ENCODE measurements at places on chromosomes 3 and 15. TPM values are rescaled to one million over a fixed set of nuclear protein-coding genes. Genes with fewer than 3 reads are reported as not detected.

DNA sequence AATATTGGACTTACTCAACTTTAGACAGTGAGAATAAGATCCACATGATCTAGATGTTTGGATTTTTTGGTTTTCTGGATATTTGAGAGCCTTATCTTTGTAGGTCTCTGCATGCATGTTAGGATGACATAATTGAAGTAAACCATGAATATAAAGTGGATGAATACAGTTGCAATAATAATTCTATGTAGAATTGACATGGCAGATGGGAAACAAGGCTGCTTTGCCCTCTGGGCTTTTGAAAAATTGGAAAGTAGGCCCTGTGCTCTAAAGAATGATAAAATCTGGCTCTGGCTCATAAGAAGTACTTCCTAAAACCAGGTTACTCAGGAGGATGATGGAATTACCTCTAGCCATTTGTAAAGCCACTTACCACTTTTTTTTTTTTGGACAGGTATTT is 86.9 kb downstream of the ZNF609 start:
- H3K27ac ChIP-seq = no peak overlapping the region
- H3K27me3 ChIP-seq = no peaks in the 10 kb centered on the region
- H3K4me1 ChIP-seq = no peaks in the 10 kb centered on the region
- peaks cover 4% of the 10 kb centered on the region for H3K36me3 ChIP-seq

The A4GNT gene
- total RNA-seq = 0.67 TPM

DNA sequence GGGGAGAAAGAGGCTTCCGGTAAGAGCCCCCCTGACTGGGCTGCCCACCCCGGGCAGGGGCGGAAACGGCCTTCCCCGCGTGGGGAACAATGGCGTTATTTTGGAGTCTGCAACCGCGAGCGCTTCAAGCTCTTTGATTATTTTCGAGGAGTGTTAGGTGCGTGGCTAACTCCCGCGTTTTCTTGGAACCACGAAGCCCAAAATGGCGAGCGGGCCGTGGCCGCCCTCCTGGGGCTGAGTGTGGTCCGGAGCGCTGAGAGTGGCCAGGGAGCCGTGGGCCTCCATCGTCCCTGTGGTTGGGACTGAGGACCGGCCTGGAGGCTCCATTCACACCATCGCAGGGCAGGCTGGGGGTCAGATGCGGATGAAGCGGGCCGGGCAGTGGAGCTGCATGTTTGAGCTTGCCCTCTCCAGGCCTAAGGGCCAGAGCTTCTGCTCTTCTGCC is 44.6 kb upstream of the POLG start:
- peaks cover 29% of the 10 kb centered on the region for H3K4me1 ChIP-seq
- H3K27me3 ChIP-seq = peaks cover 88% of the 10 kb centered on the region
- no peaks in the 10 kb centered on the region for H3K36me3 ChIP-seq
- H3K27ac ChIP-seq = no peak overlapping the region
- DNase-seq = no peak
- H3K4me3 ChIP-seq = no peak overlapping the region

The TMEM266 gene
- total RNA-seq = 1.9 TPM

GRCh38 chr3:38346587-38347410 is at the start of gene XYLB:
Gene XYLB, plus strand, starts transcription at chr3:38346785. Its CDS starts 84 bp downstream, at chr3:38346869.
- H3K4me1 ChIP-seq = no peaks in the 10 kb centered on the region
- H3K36me3 ChIP-seq = no peaks in the 10 kb centered on the region
- no peaks in the 10 kb centered on the region for H3K27me3 ChIP-seq

DNA sequence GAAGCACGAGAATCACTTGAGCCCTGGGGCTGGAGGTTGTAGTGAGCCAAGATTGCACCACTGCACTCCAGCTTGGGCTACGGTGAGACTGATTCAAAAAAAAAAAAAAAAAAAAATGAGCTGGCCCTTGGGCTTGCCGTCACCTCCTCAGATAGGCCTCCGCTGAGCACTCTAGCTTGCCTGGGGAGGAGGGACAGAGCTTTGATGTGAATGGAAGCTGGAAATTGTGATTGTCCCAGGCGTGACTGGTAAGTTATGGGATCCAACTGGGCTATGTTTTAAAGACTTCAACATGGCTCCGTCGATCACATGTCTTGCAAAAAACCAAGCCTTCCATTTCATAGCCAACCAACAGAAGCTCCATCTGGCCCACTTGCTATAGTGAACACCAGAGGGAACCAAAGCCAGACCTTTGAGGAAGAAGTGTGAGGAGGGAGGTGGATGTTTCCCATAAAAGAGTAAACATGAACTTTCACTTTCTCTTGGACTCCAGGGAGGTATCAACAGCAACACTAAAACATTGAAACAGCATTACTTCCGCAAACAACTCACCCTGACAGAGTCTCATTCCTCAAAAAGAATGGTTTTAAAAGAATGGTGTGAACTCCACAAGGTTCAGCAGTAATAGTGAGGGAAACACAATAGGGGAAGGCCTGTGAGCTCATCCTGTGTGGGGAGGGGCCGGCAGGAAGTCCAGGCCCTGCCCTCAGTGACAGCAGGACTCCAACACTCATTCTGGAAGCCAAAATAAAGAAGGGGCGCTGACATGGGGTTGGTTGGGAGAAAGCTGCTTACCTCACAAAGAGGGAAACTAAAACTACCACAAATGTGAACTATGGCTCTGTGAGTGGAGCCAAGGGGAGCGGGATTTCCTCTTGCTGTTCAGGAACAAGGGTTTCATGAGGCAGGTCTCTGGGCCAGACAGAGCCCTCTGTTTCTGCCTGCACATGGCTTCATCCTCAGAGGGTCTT is 59.2 kb upstream of the IL12A start:
- H3K4me1 ChIP-seq = no peaks in the 10 kb centered on the region
- no peaks in the 10 kb centered on the region for H3K36me3 ChIP-seq

The SEMA3B gene
- 60.2 TPM for total RNA-seq

DNA sequence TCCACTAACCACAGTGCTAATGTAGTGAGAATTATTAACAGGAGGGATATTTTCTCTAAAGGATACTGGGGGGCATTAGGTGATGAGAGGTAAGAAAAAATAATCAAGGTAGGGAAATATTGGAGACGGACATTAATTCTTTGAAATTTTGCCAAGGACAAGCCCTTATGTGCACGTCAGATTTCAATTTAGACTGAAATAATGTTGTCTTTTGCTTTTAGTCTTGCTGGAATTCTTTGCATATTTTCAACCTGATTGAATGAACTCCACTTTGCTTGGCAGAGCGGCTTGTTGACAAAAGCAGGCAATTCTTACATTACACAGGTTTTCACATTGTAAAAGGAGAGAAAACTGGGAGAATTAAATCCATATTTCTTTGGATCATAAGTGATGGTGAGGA is 25.0 kb upstream of the C3orf52 start:
- H3K27me3 ChIP-seq = no peaks in the 10 kb centered on the region
- peaks cover 3% of the 10 kb centered on the region for H3K4me1 ChIP-seq
- no peak for DNase-seq
- H3K36me3 ChIP-seq = no peaks in the 10 kb centered on the region

Data from hepatocyte (in vitro differentiated cells).